Lung (tissue), 17 donors: ENCODE measurements at places on chromosomes 3 and 15. TPM values are rescaled to one million over a fixed set of nuclear protein-coding genes. Genes with fewer than 3 reads are reported as not detected.

The ANKUB1 gene
- polyA plus RNA-seq, result 1.3 TPM

The SCAANT1 gene
- polyA plus RNA-seq, result not detected

The KLF13 gene
- 47.1 TPM for polyA plus RNA-seq

The SH2D7 gene
- polyA plus RNA-seq, result 0.04 TPM

The FETUB gene
- not detected for polyA plus RNA-seq

The SHF gene
- 1.9 TPM for polyA plus RNA-seq

The CPN2 gene
- not detected for polyA plus RNA-seq

The SPRED1 gene
- polyA plus RNA-seq, result 7.9 TPM

The CIAO2A gene
- polyA plus RNA-seq, result 95.6 TPM

The SUSD5 gene
- 0.17 TPM for polyA plus RNA-seq

The STAB1 gene
- 220 TPM for polyA plus RNA-seq

The CELSR3 gene
- 1.2 TPM for polyA plus RNA-seq

The SCN11A gene
- 0.04 TPM for polyA plus RNA-seq

The KLF15 gene
- 18.2 TPM for polyA plus RNA-seq
